Activated CD4-positive, alpha-beta T cell treated with anti-CD3 and anti-CD28 coated beads, Interleukin-2, amount 50 U/mL, for 48 hours (primary cell): ENCODE measurements at places on chromosomes 4 and X.

- DNase-seq, result no peak
Measured at GRCh38 chr4:77493120-77493752, 112.4 kb upstream of the CXCL13 start.

DNA sequence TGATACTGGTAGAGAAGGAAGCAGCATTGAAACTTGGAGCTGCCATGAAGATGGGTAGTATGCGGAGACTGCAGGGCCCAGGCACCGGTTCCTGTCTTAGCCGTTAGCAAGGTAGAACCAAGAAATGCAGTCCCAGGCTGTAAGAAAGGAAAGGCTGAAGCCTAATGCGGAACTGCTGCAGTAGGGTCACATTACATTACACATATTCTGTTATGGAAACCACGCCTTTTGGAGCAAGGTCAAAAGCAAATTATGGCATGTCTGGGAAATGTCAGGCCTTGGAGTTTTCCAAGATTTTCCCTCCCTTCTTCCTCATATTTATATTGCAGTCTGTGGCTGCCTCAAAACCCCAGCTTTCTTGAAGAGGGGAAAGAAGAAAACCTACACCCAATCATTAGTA, 204.8 kb upstream of the RASGEF1B start:
- DNase-seq, result no peak

DNA sequence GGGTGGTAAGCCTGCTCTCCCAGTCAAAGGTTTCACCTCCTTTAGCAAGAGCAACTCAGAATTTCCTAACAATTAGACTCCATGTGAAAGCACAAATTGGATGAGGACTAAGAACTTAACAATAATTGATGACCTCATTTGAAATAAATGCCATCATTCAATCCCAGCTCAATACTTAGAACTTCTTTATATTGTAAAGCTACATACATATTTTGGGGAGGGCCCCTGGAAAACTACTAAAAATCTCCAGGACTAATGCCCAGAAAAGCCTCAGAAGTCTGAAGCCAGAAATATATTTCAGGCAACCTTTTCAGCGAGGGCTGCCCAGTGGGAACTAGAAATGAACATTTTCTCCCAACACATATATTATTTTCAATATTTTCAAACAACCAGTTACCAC, 38.1 kb downstream of the AMOT start:
- DNase-seq, result no peak

- no peak for DNase-seq
Measured at GRCh38 chr4:7156761-7157488, 35.4 kb upstream of the SORCS2 start.

DNA sequence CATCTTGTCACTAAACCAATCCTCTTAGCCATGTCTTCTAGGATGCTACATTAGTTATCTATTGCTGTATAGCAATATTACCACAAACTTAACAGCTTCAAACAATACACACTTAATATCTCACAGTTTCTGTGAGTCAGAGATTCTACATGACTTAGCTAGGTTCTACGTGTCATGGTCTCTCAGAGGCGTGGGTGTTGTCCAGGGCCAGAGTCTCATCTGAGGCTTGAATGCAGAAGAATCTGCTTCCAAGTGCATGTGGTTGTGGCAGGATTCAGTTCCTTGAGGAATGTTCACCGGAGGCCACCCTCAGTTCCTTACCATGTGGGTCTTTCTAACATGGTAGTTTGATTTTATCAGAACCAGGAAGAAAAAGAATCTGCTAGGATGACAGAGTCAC, 26.4 kb downstream of the PPP1R2C start:
- DNase-seq, result no peak

GRCh38 chrX:132692066-132692465, 203.2 kb upstream of the MBNL3 start:
- DNase-seq, result no peak

- no peak for DNase-seq
Measured at GRCh38 chr4:70179811-70180210, 15.7 kb upstream of the ODAM start.

GRCh38 chr4:108906866-108907367, 144.1 kb upstream of the ETNPPL start:
- DNase-seq, result no peak

DNA sequence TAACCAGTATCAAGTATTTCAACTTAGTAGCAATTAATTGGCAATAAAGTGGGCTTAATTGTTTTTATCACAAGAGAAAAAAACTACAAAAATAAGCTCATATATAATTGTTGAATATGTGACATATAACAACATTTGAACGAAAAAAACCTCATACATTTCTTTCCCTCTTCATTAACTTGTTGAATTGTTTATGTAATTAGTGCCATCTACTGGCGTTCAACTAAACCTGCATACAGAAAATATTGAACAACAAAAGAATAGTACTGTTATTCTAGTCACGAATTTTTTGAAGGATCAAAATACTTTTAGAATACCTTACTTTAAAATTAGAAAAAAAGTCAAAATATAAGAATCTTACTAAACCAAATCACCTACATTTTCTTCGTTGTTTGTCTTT, 586.5 kb upstream of the FTHL17 start:
- no peak for DNase-seq

GRCh38 chr4:86421461-86421860, 61.6 kb upstream of the MAPK10 start:
- DNase-seq, result no peak

DNA sequence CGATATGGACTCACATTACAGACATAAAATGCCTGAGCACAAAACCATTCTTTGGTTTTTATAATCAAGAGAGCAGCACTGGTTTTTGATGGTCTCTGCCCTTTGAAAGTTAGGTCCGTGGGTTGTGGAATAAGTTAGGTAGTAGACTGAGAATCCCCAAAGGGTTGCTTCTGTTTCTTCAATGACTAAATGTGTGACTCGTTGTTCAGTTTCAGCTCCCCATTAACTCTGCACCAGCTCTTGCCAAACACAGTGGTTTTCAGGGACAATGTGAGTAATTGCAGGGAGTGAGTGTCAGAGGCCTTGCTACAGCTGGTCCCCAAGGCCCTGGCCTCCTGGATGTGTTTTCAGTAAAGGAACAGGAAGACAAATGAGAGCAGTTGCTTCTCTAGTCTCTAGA, 24.8 kb downstream of the SMIM20 start:
- DNase-seq, result peak; percentile 69

DNA sequence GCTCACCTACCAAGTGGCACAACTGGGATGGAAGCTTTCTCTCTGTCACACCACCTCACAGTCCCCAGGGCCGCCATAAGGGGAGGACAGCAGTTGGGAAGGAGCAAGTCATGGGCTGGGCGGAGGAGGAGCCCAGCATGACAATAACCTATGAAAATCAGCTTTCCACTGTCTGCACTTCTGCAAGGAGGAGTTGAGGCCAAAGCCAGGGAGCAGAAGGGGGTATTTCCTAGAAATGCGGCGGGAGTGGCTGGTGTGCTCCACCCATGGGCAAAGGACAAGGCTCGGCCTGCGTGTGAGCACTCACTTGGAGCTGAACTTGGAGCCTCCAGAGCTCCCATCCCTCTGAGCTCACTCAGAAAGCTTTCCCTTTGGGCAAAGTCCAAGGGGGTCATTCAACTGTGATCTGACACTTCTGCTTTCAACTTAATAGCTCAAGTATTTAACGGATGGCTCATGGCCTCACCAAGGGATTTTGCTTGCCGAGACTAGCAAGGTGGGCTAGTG, 18.5 kb downstream of the APLN start:
- no peak for DNase-seq

DNA sequence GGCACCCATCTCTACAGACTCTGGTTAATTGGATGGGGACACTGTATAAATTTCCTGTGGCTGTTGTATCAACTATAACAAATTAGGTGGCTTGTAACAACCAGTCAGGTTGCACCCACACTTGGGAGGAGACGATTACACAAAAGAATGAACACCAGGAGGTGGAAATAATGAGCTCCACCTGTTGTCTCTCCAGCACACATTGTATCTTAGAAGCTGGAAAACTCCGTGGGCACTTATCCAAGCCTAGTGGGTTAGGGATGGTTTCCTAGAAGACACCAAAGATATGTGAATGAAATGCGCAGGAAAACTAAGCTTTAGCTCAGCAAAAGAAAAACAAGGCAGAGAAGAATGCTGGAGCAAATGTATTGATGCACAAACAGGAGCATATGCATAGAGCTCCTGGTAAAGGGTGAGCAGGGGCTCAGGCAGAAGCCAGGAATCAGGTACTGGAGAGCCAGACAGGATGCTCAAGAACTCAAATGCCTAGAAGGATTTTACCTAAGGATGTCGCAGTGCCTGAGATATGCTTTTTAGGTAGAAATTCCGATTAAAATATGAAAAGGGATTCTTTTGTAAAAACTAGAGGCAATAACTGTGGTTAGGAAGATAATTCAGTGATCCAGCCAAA, 111.7 kb downstream of the GALNTL6 start:
- DNase-seq, result no peak

- DNase-seq, result no peak
Measured at GRCh38 chr4:102022343-102022742, 231.8 kb downstream of the BANK1 start.

- no peak for DNase-seq
Measured at GRCh38 chr4:27577951-27578350, 717.3 kb downstream of the STIM2 start.

- no peak for DNase-seq
Measured at GRCh38 chr4:168960716-168961115, 49.3 kb downstream of the CBR4 start.

DNA sequence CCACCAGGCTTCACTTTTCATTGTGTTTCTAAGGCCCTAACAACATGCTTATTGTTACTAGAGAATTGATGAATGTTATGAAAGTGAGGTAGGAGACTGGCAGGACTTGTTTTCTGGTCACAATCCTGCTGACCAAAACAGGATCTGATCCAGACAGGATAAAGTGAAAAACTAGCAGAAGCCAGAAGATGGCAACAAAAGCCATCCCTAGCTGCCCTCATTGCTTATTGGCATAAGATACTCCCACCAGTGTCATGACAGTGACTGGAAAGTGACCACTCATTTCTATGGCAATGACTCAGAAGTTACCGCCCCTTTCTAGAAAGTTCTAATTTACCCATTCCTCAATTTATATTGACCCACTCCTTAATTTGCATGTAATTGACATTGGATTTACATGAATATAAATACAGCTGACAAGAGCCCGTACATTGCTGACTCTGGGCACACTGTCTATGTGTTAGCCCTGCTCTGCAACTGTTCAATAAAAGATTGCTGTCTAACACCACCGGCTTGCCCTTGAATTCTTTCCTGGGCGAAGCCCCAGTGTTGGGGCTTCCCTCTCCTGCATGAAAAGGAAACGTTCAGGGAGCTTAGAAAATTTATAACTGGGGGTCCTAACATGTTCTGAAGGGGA, 30.0 kb upstream of the FGG start:
- DNase-seq, result no peak

- DNase-seq, result no peak
Measured at GRCh38 chrX:130106071-130106470, 4.2 kb downstream of the ELF4 start.

DNA sequence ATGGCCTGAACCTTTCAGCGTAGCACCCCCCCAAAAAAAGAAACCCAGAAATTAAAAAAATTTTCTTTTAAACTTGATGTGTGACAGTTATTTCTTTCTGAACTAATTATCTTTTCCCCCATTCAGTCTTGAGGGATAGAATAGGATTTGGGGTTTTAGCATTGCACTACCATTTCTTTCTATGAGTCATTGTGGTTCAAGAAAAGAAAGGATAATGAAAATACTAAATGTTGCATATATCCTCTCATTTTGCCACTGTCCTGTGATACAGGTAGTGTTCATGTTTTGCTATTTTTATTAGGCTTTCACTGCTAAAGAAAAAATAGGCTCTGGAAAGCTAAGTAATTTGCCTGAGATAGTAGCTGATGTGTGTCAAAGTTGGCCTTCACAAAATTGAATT, 39.4 kb upstream of the DCK start:
- DNase-seq, result no peak

GRCh38 chr4:79455216-79455615, 47.2 kb upstream of the GK2 start:
- DNase-seq, result no peak

GRCh38 chrX:70132224-70132623, 1.0 kb upstream of the IGBP1 start:
- no peak for DNase-seq

DNA sequence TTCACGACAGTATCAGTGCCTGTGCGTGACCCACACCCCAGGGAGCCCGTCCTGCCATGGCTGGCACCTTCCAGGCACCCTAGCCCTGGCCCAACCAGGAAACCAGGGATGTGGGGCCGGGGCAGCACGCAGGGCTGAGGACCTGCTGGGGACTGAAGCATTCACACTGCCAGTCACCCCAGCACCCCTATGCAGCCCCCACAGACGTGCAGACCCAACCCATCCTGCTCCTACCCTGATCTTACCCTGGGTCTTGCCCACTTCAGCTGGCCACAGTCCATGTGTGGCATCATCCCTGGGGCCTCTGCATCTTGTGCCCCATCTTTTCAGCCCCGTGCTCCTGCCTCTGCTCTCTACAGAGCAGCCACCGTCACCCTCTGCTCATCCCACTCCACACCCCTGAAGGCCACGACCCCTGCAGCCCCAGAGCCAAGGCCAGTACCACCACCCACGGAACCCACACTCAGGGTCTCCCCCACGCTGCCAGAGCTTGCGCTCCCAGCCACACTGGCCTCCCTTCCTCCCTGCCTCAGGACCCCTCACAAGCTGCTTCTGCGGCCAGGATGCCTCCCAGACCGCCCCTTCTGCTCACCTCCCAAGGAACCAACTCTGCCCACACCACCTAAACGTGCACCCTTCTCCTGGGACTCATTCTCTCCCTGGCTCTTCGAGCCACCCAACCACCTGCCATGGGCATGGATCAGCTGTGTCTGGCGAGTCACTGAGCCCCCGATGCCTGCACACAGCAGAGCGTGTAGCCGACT, 25.6 kb downstream of the GAK start:
- DNase-seq, result no peak

DNA sequence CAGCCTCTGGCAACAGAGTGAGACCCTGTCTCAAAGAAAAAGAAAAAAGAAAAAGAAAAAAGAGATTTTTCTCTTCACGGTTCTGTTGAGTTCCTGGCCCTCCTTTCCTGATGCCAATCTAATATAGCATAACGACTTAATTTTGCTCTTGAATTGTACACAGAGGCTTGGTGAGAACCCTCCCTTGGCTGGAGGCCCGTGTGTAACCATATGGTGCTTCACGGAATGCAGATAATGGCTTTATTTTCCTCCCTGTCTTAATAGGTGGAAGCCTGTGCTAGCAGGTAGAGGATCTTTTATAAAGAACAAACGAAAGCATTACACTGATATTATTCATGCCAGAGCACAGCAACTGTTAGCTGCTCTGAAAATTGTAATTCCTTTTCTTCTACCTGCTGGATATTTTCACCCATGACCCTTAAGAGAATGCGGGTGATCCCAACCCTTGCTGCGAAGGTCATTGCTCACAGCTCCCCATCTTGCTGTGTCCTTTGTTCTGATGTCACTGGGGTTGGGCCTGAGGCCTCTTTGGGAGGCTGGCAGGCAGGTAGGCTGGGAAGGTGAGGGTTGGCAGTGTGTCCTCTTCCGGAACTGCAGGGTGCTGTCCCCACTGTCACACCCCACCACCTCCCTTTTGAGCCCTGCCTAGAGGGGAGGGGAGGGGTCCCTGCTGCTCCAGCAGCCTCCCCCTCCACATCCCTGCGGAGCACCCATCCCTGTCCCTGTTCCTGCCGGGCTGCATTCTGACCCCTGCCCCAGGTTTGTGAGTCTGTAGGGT, 83.8 kb upstream of the STOX2 start:
- no peak for DNase-seq
